ENCODE measurements at places on chromosomes 16 and 17.
A peak's percentile ranks its signal among the peaks of the same experiment; 100 is the strongest.

DNA sequence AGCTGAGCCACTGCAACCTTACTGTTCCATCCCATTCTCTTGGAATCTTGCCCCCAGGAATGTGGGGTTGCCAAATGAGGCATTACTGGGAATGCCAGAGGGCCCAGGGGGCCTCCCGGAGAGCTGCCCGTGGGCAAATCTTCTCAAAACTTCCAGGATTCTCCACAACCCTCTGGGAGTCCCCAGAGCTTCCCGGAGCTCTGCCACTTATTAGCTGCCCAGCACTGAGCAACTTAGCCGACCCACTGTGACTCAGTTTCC, 306.0 kb downstream of the FOXL1 start:
- no peak for DNase-seq

DNA sequence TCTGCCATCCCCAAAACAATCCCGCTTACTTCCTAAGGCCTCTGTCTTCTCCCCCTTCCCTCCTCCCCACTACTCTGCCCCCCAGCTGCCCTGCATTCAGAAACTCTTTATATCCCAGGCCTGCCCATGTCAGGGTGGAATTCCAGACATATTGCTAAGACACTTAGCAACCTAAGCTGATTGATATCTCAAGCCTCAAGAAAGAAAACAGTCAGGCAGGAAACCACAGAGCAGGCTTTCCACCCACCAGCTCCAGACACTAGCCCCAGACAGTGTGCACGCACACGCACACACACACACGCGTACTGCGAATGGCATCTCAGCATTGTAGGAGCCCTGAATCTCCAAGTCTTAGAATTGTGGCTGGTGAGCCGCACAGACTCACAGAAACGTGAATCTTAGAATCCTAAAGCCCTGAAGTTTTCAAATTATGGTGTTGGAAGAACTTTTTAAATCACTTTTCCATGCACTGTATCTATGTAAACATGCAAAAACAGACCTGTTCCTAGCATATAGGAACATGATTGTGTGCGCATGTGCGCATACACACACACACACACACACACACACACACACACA, 8.8 kb upstream of the LPCAT2 start:
- no peak for DNase-seq

- peak; percentile 27 for DNase-seq
Measured at GRCh38 chr16:75420987-75421819, 12.1 kb downstream of the CFDP1 start.

GRCh38 chr16:24700549-24701392, 28.7 kb upstream of the TNRC6A start:
- peak; percentile 84 for DNase-seq

- DNase-seq, result no peak
Measured at GRCh38 chr16:56450275-56450985, 702 bp downstream of the NUDT21 start.

- no peak for DNase-seq
Measured at GRCh38 chr17:82105882-82106687, 8.0 kb upstream of the FASN start.

- no peak for DNase-seq
Measured at GRCh38 chr17:76354747-76355310, 1.1 kb upstream of the PRPSAP1 start.

DNA sequence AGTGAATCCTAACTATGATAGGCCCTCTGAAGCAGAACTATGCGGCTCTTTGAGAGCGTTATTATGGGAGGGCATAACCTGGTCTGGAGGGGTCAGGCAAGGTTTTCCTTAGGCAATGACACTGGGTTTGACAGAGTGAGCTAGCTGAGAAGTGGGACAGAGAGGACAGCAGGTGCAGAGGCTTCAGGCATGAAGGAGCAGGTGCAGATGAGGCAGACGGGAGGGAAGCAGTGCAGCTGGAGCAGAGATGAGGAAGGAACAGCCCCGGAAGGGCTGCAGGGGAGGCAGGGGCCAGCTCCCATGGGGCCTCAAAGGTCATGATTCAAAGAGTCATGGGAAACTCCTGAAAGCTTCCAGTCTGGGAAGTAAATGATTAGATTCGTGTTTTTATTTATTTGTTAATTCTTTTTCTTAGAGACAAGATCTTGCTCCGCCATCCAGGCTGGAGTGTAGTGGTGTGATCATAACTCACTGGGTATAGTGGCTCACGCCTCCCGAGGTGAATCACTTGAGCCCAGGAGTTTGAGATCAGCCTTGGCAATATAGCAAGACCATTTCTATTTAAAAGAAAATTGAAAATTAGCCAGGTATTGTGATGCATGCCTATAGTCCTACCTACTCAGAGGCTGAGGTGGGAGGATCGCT, 5.4 kb downstream of the MARCHF10 start:
- no peak for DNase-seq

GRCh38 chr16:69861292-69862030, 89.7 kb upstream of the CLEC18A start:
- DNase-seq, result no peak

DNA sequence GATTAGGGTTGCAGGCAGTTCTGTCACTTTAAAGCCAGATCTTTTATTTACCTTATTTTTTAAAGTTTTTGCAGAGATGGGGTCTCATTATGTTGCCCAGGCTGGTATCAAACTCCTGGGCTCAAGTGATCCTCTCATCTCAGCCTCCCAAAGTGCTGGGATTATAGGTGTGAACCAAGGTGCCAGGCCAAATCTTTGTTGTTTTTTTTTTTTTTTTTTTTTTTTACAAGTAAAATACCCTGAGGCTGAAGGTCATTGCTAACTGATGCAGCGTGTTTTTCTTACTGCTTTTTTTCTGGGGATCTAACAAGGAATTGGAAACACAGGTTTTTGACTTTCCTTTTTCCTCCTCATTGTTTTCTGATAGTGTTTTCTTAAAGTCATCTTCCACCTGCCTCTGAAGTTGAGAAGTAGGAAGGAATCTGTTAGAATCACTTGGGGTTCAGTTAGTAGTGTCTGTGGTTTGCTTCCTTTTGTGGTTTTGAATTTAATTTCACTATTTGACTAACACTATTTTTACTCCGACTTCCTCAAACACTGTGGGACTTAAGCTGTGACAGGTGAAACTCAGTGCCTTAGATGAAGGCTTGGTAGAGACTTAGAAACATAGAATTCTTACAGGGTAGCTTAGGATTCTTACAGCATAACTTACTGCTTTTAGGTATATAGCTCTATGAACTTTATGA, 22.2 kb downstream of the CLTC start:
- no peak for DNase-seq

DNA sequence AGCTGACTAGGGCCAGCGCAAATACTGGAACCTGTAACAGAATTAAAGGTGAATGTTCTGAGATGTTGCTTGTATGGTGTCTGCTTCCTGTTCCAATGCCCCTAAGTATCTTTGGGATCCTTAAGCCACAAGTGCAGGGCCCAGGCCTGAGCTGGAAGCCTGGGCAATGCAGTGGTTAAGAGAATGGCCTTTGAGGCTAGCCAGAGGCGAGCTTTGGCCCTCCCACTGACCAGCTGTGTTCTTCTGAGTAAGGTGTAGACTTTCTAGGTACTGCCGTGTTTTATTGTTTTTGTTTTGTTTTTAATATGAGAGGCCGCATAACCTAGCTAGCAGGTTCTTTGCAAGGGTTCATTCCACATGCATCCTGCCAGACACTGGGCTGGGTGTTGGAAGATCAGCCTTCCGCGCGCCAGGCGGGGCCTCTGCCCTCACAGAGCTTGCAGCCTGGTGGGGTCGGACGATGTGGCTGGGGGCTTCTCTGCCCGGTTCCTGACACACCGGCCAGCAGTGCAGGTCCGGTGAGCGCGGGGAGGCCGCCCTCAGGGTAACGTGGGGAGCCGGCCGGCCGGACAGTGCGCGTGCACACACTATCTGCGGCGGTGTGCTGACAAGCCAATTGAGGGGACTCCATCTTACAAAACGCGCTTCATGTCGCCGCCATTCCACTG, 551 bp upstream of the MLX start:
- no peak for DNase-seq

DNA sequence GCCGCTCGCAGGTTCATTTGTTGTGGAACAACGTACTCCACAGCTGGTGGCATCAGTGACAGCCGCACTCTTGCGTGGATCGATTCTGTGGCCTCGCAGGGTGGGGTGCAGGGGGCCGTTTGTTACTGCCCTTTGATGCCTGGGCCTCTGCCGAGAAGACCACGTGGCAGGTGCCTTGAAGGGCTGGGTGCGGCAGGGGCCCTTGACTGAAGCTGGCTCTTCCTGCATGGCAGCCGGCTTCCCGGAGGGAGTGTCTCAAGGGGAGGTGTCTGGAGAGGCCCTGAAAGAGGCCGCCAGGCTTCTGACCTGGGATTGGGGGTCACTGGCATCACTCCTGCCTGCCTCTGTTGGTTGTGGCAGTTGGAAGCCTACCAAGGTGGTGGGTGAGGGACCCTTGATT, 43.8 kb downstream of the TBCD start:
- DNase-seq, result no peak

DNA sequence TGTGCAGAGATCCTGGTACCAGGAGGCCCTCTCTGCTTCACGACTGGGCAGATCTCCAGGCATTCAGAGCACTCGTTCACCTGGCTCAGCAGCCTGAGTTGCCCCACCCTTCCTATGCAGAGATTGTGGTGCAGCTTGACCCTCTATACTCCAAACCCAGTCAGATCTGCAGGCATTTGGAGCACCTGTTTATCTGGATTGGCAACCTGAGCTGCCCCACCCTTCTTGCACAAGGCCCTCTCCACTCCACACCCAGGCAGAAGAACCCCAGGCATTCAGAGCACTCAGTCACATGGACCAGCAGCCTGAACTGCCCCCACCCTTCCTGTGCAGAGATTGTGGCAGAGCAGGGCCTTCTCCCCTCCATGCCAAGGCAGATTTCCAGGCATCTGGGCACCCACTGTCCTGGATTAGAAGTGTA, 88.4 kb upstream of the CDH5 start:
- no peak for DNase-seq

DNA sequence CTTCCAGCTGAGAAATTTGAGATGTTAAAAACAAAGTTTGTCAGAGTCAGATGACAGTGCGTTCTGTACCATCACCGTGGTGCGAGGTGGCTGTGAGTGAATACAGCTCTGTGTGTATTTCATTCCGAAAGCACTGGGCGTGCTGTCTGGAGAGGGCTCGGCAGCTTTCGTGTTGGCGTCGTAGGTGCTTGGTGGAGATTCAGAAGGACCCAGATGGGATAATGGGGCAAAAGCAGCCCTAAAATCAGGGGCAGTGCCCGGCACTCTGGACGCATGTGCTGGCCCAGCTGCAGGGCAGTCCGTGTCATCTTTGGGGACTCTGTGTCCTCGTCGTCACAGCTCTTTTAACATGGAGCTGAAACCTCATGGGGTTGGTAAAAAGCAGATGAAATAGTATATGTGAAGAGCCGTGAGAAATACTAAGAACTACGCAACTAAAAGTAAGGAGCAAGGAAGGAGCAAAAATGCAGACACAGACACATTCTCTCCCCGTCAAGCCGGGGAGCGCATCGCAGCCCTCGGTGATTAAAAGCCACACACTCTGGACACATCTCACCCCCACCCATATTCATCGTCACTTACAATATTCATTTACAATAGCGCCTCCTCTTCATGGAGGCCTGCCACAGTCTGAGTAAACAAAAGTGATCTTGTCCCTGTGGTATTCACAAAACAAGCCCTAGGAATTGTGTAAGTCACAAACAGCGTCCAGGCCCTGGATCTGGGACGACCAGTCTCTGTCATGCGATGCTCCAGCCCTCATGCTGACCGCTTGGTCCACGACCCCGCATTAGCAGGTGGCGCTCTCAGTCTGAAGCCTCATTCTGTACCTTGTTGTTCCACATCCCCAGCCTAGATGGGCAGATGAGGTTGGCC, 206.7 kb downstream of the RPTOR start:
- DNase-seq, result no peak

DNA sequence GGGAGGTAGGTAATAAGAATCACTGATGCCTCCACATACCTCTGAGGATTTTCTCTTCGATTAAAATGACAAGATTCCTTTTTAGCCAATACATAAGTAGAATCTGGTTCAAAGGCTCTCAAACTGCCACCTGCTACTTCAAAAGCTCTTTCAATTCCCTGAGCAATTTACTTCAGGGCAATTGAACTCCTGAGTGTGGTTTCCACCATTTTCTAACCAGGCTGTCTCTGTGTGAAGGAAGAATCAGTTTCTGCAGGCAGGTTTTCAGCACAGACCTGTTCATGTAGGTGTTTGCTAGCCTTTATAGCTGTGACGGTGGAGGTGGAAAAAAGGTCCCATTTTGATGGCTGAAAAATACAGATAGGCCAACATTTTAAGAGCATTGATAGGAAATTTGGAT, 18.2 kb upstream of the HS3ST3B1 start:
- DNase-seq, result no peak

- DNase-seq, result no peak
Measured at GRCh38 chr17:62763891-62764600, 44.1 kb downstream of the MARCHF10 start.

DNA sequence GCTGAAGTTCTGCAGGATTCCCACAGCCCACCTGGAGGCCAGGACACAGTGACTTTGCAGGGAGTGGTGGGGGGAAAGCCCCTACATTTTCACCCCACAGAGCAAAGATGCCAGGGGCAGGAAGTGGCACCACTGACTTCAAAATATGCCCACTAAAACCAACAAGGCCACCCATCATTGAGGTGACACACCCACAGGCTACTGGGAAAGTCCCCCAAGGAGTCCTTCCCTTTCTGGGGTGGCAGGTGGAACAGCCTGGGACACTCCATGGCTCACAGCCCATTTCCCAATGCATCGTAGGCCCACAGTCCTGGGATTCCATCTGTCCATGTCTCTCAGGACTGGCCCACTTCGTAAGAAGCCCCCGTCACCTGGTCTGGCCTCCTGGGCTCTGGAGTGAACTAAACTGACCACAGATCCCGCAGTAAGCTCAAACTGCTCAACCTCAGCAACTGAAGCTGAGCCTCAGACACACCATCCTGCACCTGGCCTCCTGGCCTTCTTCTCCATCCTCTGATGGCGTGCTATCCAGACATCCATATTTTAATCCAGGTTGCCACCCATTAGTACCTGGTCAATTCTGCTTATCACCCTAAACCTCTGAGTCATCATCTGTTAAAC, 7.5 kb upstream of the CCL1 start:
- DNase-seq, result no peak

DNA sequence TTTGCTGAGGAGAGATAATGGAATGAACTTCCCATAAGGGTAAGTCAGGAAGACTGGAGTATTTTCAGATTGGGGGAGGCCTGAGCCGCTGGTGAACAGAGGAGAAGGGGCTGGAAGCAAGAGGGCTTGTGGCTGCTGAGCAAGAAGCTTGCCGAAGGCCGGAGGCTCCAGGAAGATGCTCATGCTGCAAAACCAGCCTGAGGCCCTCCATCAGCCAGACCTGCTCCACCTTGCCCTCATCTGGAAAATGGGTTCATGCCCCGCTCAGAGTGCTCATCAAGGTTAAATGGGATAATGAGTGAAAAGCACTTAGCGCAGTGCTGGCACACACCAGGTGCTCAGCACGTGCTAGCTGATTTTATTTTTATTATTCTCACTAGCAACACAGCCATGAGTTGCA, 5.5 kb upstream of the ASGR1 start:
- no peak for DNase-seq
